ENCODE measurements at places on chromosomes 4 and X.

- DNase-seq: no peak
Measured at GRCh38 chr4:78544678-78545077, 6.9 kb upstream of the ANXA3 start.

- DNase-seq: no peak
Measured at GRCh38 chr4:168825975-168826374, 184.1 kb downstream of the CBR4 start.

- DNase-seq: no peak
Measured at GRCh38 chrX:138946926-138947325, 235.4 kb upstream of the FGF13 start.

DNA sequence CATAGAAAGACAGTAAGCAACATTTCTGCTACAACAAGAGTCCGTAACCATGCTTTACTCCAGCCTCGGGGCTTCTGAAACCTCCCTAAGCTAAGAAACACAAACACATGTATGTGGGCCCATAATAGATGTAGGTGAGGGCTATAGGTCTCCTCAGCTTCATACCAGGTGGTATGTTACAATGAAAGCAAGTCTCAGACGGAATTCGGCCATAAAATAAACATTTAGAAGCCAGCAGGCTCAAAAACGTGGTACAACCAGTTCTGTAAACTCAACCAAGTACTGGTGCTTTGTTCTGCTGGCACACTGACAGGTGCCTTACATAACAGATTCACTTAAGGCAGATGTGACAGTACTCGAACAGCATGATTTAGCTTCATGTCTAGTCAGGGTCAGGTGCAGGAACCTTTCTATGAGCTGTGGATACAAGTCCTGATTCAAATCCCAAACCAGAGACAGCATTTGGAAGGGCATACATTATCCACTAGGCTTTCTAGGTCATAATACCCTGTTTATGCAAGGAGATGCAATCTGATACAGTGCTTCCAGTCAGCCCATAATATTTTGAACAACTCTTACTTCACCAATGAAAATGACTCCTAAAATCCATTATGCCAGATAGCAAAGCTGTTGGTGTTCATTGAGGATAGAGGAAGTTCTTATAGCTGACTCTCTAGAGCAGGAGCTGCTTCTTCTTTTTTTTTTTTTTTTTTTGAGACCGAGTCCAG, 113.8 kb upstream of the ENPP6 start:
- no peak for DNase-seq

DNA sequence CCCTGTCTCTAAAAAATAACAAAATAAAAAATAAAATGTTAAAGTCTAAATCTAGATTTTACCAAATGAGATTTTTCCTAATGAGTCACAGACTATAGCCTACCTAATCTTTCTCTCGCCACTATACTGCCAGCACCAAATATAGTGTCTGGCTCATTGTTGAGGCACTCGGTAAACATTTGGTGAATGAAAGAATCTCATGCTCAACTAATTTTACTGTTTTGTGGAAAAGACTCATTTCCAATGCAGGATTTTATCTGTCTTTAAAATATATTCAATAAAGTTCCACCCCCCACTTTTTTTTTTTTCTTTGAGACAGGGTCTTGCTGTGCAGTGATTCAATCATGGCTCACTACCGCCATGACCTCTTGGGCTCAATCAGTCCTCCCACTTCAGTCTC, 71.5 kb downstream of the PLS3 start:
- DNase-seq: no peak

- DNase-seq: no peak
Measured at GRCh38 chrX:12949205-12949926, 25.5 kb upstream of the TMSB4X start.

DNA sequence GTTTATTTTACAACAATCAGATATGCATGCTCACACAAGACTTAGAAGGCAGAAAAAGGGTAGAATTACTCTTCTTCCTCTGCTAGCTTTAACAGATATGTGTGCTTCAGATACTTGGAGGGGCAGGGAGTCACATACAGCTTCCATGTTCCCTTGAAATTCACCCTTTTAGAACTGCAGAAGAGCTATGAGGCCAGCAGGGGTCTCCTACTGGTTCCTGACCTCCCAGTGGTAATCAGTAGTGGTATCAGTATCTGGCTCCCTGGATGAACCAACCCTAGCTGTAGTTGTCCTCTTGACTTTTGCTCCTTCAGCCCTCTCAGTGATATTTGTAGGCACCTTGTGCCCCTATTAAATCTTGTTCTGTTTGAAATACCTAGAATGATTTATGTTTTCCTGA, 81.5 kb downstream of the RCHY1 start:
- peak; percentile 3 for DNase-seq

DNA sequence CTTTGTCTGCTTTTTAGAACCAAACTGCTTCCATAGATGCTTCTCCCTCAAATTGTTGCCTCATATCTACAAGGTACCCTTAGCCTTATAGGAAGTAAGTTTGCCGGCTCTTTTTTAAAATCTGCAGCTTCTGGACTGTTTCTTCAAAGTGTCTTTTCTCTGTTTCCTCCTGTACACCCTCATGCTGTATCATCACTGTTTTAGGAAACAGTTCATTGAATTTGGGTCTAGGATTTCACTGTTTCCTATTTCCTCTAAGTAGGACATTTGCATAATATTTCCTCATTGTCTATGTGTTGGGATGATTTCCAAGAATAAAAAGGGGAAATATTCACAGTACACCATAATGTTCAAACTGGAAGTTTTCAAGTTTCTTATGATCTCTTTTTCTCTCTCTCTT, 43.0 kb downstream of the BANK1 start:
- DNase-seq: no peak

- DNase-seq: no peak
Measured at GRCh38 chr4:145563293-145563985, 55.7 kb upstream of the MMAA start.

DNA sequence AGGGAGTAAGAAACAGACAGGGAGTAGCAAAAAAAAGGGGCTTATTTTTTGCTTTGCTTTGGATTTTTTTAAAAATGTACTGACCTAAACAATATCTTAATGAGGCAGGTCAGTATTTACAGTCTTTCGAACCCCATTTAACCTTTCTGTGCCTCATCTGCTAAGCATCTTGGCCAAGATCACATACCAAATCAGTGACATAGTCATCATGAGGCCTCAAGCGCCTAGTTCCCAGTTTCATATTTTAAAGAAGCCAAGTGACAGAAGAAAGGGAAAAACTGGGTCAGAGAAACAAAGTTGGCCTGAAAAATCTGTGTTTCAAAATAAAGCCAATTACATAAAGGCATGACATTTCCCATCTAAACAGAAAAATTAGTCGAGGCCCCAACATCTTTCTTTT, 94.6 kb upstream of the WDR44 start:
- DNase-seq: no peak

DNA sequence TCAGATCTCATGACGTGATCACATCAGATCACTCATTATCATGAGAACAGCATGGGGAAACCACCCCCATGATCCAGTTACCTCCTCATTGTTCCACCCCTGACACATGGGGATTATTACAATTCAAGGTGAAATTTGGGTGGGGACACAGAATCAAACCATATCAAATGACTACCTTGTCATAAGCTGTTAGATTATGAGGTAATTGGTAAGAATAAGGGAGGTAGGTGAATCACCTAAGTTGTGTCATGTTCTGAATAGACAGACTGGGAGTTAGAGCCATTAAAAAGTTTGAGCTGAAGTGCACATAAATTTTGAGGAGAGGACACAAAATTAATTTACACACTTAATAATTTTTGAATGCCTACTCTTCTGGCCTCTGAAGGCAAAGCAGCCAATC, 24.7 kb downstream of the SLC9B1 start:
- DNase-seq: no peak

GRCh38 chr4:27245216-27245615, 384.6 kb downstream of the STIM2 start:
- no peak for DNase-seq

All from pulmonary artery endothelial cell (primary cell).